T-cell (primary cell): ENCODE measurements at places on chromosomes 5 and 9. TPM values are rescaled to one million over a fixed set of nuclear protein-coding genes. Genes with fewer than 3 reads are reported as not detected.

DNA sequence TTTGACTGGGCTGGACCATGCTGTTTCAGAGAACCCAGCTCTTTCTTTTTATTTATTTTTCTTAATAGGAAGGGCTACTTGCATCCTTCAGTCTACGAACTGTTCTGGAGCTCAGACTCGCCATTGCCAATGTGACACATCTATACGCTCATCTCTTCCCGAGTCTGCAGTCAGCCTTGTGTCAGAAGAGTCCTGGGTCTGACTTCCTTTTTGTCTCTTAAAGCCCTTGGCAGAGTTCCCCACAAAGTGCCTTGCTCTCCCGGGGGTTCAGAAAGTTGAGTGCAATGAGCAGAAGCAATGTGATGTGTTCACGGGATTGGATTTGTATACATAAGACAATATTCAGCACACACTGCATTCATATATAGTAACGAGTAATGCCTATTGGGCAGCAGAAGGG is 140.4 kb downstream of the ATPSCKMT start:
- H3K27ac ChIP-seq = no peak overlapping the region
- DNase-seq = no peak
- no peaks in the 10 kb centered on the region for H3K36me3 ChIP-seq
- no peak overlapping the region for H3K4me3 ChIP-seq
- H3K27me3 ChIP-seq = no peaks in the 10 kb centered on the region

DNA sequence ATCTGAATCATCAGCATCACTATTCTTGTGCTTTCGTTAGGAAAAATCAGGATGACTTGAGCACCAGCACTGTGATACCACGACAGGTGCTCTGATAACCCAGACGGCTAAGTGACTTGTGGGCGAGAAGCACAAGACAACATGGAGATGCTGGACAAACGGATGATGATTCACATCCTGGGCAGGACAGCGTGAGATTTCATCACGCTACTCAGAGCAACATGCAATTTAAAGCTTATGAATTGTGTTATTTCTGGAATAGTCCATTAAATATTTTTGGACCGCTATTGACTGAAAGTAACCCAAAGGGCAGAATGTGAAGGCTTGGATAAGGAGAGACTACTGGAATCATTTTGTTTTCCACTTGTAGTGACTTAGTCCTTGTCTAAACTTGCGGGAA is 114.8 kb upstream of the DAPK1 start:
- peaks cover 2% of the 10 kb centered on the region for H3K27me3 ChIP-seq
- no peak overlapping the region for H3K4me3 ChIP-seq
- no peak overlapping the region for H3K27ac ChIP-seq

- H3K36me3 ChIP-seq = no peaks in the 10 kb centered on the region
- H3K4me3 ChIP-seq = no peak overlapping the region
- no peak for DNase-seq
- no peaks in the 10 kb centered on the region for H3K4me1 ChIP-seq
- no peaks in the 10 kb centered on the region for H3K27me3 ChIP-seq
- no peak overlapping the region for H3K27ac ChIP-seq
These were observed 580.2 kb upstream of the PTPRD start for GRCh38 chr9:11192993-11193392.

DNA sequence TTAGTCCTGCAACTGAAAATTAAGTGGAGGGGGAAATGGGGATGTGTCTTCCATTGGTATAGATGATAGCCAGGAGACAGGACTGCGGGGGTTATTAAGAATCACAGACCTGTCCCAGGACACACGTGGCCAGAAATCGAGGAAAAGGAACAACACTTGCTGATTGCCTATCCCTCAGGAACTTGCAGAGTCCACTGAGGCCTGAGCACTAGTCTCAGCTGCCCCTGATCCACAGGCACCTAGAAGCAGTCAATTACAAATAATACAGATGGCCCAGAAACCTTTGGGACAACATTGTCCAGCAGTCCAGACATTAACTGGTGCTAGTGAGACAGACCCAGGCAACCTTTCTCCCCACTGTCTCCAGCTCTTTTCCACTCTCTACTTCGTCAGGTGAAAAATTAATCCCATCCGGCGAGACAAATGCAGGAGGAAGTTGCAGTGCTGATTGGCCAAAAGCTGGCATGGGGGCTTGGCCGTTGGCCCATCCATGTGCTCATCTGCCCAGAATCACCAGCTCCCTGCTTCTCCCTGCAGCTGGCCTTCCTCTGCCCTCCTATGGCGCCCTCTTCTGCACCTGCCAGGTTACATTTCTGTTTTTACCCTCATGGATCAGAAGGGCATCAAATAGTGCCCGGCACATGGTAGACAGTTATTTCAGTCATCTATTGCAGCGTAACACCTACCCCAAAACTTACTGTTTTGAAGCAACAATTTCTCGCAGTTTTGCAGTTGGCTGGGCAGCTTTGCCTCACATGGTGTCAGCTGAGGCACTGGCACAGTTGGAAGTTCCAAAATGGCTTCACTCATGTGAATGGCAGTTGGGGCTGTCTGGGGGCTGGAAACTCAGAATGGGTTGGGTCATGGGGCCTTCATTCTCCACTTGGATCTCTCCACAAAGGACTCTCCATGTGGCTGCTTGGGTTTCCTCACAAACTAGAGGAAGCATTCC is 3.6 kb upstream of the B4GALT1 start:
- no peaks in the 10 kb centered on the region for H3K36me3 ChIP-seq
- H3K27me3 ChIP-seq = no peaks in the 10 kb centered on the region
- H3K4me3 ChIP-seq = no peak overlapping the region
- peak; percentile 30 for DNase-seq
- no peak overlapping the region for H3K27ac ChIP-seq

- no peaks in the 10 kb centered on the region for H3K27me3 ChIP-seq
- DNase-seq = no peak
- no peak overlapping the region for H3K4me3 ChIP-seq
These were observed 15.6 kb downstream of the JADE2 start for GRCh38 chr5:134540747-134541733.

Gene FABP6
- not detected for total RNA-seq

Gene KIAA0825
- total RNA-seq = 1.6 TPM

Gene GARIN3
- total RNA-seq = not detected

Gene CHD1
- 108 TPM for total RNA-seq
